ENCODE measurements at places on chromosomes 3 and 15. TPM values are rescaled to one million over a fixed set of nuclear protein-coding genes. Genes with fewer than 3 reads are reported as not detected.
A peak's percentile ranks its signal among the peaks of the same experiment; 100 is the strongest.

DNA sequence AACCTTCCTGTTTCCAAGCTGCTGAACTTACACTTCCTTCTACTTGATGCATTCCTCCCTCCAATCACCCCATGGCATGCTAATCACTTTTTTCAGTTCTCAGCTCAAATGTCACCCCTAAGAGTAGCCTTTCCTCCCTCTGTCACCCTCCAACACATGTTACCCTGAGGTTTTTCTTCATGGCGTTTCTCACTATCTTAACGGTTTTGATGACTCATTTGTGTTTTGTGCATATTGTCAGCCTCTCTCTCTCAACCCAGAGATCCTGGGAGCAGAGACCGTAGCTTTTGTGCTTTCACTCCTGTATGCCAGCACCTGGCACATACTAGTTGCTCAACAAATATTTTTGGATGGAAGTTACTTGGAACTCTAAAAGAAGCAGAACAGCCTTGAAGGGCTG is 24.5 kb downstream of the LRRC3B start:
- DNase-seq = no peak

DNA sequence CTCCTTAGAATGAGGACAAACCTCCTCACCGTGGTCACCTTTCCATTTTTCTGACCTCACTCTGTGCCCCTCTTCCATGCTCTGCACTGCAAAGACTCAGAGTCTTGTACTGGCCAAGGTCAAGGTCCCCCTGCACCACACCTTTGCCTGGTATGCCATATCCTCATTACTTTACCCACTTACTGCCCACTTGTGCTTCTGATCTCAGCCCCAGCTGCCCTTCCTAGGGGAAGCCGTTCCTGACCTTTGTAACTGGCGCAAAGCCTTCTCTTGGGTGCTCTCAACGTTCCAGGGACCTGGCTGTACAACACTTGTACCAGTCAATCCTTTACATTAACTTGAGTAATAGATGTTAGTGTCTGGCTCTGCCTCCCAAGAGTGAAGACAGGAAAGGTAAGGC is 256.0 kb downstream of the SV2B start:
- DNase-seq = no peak

DNA sequence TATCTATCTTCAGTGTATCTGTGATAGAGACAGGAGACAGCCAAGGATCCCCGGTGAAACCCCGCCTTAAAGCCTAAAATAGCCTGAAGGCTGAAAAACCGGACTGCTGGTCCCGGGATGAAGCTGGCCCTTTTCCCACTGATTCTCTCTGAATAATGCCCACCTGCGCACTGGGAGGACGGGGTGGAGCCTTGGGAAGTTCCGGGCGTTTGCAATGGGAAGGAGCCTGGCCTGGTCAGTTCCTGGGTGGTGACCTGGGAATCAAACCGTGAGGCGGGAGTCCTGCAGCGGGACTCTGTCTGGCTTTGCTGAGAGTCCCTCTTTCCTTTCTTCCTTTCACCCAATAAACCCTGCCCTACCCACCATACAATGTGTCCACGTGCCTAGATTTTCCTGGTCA is 157.9 kb downstream of the C3orf38 start:
- no peak for DNase-seq

GRCh38 chr3:161096771-161097367 is 8.3 kb downstream of the B3GALNT1 start:
- peak; percentile 20 for DNase-seq

Gene VPS8
- total RNA-seq = 40.1 TPM

DNA sequence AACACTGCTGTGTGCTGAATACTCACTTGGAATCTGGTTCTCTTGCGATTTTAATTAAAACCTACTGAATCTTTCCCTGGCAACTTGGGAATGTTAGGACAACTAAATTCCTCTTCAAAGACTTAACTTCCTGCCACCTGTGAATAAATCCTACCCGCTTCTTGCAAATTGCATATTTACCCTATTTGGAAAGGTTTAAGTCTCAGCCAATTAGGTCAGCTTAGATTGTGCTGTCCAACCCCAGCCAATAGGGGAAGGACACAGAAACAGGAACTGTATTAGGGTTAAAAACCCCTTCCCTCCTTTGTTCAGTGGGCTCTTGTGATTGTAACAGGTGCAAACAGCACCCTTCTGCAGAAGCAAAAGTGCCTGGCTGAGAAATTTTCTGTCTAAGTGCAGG is 38.6 kb upstream of the FSTL1 start:
- DNase-seq = no peak

Gene FBN1
- 179 TPM for total RNA-seq

- no peak for DNase-seq
These were observed 49.4 kb downstream of the SEMA3G start for GRCh38 chr3:52395503-52395865.

Gene DYNLT2B
- total RNA-seq = 15.4 TPM

GRCh38 chr3:65259946-65260345 is 572.1 kb upstream of the ADAMTS9 start:
- DNase-seq = no peak

Gene RPL15
- 2,383 TPM for total RNA-seq

DNA sequence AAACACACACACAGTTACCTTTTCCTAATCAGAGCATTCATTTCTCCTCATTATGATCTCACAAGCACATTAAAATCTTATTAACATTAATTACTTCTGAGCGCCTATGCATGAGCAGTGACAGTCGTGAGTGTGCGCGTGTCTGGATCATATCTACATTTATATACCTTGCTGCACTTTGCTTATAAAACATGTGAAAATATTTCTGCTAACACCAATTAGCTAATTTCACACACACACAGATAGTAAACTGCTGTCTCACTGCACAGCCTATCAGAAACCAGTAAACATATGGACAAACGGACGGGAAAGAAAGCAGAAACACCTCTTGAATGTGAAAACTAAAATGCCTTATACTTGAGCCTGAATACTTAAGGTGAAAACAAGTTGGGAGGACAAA is 64.8 kb downstream of the ZBTB20 start:
- no peak for DNase-seq

- DNase-seq = peak; percentile 96
These were observed 52.8 kb downstream of the FAM43A start for GRCh38 chr3:194738254-194739093.

GRCh38 chr3:197399486-197399885 is 101.1 kb upstream of the DLG1 start:
- DNase-seq = no peak

GRCh38 chr3:141825216-141826011 is 51.0 kb upstream of the ATP1B3 start:
- peak; percentile 39 for DNase-seq

GRCh38 chr3:176293276-176293675 is 904.0 kb downstream of the TBL1XR1 start:
- no peak for DNase-seq

- DNase-seq = no peak
These were observed 20.1 kb upstream of the ANKDD1A start for GRCh38 chr15:64891561-64891960.

GRCh38 chr3:193987186-193987585 is 148.8 kb upstream of the HES1 start:
- DNase-seq = peak; percentile 57

Gene HCN4
- total RNA-seq = not detected

- peak; percentile 5 for DNase-seq
These were observed 103.7 kb upstream of the ATP2B2 start for GRCh38 chr3:10609134-10609533.

- DNase-seq = no peak
These were observed 5.3 kb downstream of the TUBGCP4 start for GRCh38 chr15:43376017-43376705.

DNA sequence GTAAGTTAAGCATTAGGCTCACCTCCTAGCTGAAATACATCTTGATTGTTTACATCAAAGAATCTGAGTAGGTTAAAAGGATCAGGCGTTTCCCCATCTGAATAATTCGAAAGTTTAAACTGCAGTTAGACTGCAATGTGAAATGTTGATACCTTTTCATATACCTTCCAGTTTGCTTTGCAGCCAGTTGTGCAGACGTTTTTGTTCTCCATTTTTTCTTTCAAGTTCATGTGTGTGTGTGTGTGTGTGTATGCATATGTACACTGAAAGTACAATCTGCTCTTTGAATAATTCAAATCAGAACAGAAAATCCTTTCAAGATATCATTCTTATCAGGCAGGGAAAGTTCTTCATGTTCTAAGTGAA is 2.9 kb downstream of the ITPR1 start:
- DNase-seq = no peak

Gene ADCY5
- total RNA-seq = not detected
